Cortex of kidney (tissue), 1 donor: ENCODE measurements at places on chromosomes 3 and 15.

DNA sequence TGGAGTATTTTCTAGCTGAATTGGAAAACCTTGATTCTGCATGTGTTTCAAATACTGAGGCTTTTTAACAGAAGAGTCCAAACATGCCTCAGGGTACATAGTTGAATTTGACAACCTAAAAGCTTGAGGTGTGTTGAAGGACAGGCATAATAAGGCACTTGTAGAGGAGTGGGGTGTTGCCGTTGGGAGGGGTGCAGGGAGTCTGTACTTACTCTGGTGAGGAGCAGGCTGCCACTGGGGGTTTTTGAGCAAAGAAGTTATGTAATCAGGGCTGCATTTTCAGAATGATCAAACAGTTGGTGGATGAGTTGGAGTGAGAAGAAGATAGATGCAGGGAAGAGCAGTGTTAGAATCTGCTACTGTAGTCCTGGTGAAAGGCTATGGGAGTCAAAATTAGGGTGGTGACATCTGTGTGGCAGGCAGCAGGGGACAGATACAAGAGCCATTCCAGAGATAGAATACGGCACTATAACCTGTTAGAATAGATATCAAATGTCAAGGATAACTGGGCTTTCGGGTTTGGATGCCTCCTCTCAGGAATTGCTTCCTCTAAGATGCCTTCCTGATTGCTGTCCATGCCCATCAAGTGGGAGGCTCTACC lies 161.6 kb downstream of the GHSR start:
- DNase-seq, result no peak

- no peak for DNase-seq
Measured at GRCh38 chr3:194084284-194084683, 51.7 kb upstream of the HES1 start.

GRCh38 chr15:76866008-76866407 lies 39.1 kb downstream of the SCAPER start:
- no peak for DNase-seq

GRCh38 chr3:187504435-187504834 lies 136.2 kb downstream of the RTP4 start:
- no peak for DNase-seq

- no peak for DNase-seq
Measured at GRCh38 chr3:159804726-159805410, 183.8 kb upstream of the IL12A start.

- DNase-seq, result no peak
Measured at GRCh38 chr15:80612118-80612823, 82.8 kb upstream of the ABHD17C start.

- DNase-seq, result no peak
Measured at GRCh38 chr15:25971053-25971452, 107.9 kb upstream of the ATP10A start.

DNA sequence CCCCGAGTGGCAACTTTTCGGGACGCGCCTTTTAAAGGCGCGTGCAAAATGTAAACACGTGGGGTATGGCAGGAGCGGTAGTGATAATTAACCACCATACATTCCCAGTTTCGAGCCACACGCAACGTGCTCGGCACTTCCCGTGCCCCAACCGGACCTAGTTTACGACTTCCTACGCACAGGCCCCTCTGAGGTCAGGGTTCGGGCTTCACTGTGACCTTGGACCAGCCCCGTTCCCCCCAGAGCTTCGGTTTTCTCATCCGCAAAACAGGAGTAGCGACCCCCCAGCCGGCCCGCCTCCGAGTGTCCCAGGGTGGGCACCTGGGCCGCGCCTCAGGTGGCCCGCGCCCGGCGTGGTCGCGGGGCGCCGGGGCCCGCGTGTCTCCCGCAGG lies 451 bp downstream of the CHCHD4 start:
- no peak for DNase-seq

DNA sequence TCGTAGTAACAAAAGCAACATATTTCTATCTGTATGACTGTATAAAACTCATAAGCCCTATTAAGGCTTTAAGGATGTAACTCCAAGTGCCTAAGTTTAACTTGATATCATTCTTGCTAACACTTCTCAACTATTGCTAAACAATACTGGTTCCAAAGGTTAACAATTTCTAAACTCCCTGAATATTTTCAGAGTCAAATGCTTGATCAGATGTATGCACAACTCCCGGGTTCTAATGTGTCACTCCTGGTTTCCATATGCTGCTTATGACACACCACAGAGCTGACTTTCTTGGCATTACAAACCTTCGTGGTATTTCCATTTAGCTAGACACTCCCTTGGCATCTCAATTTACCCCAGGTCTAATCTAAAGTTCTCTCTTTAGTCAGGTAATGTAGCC lies 26.3 kb downstream of the DZIP1L start:
- DNase-seq, result no peak

GRCh38 chr3:64440498-64440897 lies 215.2 kb upstream of the PRICKLE2 start:
- DNase-seq, result no peak

- DNase-seq, result no peak
Measured at GRCh38 chr15:80234883-80235282, 17.1 kb downstream of the CTXND1 start.

- DNase-seq, result no peak
Measured at GRCh38 chr3:171384101-171384891, 75.9 kb downstream of the TNIK start.

DNA sequence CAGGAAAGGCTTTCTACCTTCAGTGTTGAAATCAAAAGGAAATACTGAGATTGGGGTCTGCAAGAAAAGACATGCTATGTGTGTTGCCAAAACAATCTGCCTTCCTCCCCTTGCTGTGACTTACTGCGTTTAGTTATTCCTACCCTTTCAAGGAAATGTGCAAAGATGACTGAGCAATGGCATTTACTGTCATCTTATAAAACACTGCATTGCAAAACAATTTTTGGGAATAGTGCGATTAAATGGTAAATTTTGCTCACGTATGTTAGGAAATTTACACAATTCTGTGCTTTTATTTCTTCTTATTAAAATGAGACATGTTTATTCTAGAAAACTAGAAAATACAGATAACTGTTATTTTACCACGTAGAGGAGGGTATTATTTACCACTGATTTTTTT lies 45.8 kb downstream of the PDE8A start:
- no peak for DNase-seq

DNA sequence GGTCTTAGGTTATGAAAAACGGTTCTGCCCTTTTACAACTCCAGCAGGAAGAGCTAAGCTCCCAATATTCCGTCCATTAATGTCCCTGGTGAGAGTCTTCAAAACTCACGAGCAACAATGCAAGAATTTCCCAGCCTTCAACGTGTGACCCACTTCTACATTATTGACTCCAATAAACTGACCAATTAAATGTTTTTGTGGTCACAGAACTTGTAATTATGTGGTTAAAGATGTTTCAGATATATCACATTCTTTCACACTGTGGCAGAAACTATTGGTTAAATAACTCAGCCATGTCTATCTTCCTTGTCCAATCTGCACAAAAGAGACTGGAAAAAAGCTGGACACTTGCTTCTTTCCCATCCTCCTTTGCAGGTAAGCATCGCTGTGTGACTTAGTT lies 286.6 kb upstream of the ADAMTS9 start:
- no peak for DNase-seq

DNA sequence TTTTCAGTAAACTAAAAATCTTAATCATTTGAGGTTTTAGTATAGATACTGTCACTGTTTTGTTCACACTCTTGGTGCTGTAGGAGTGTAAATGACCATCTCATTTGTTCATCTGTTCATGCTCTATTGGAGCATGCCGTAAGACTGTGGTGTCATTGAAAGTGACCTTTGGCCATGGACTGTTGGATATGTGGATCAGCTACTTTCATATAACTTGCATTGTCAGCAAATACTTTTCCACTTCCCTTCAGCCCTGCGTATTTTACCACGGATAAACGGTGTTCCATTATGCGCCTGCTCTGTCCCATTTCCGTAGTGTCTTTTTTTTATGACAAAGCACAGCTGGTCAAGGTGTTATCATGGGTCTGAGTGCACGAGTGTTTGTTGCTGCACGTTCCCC lies 32.6 kb upstream of the SENP5 start:
- DNase-seq, result no peak

DNA sequence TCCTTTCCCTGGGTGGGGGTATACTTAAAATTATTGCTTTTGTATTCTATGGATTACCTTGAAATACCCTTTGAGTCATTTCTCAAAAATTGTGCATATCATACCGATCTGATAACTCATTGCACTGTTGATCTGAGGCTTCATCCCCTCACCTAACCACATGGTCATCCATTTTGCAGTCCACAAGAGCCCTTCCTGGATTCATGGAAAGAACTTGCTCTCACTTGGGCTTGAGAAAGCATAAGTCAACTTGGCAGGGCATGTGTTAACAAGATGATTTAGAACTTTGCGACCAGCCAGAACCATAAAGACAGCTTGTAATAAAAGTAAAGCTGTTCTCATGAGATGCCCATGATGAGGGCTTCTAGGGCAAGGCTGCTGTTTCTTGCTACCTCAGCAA lies 22.2 kb downstream of the MME start:
- DNase-seq, result no peak

- no peak for DNase-seq
Measured at GRCh38 chr15:56094171-56094570, 100.8 kb upstream of the NEDD4 start.

- no peak for DNase-seq
Measured at GRCh38 chr3:76361010-76361409, 575.7 kb upstream of the ZNF717 start.

GRCh38 chr3:5330152-5330810 lies 142.8 kb downstream of the EDEM1 start:
- no peak for DNase-seq

DNA sequence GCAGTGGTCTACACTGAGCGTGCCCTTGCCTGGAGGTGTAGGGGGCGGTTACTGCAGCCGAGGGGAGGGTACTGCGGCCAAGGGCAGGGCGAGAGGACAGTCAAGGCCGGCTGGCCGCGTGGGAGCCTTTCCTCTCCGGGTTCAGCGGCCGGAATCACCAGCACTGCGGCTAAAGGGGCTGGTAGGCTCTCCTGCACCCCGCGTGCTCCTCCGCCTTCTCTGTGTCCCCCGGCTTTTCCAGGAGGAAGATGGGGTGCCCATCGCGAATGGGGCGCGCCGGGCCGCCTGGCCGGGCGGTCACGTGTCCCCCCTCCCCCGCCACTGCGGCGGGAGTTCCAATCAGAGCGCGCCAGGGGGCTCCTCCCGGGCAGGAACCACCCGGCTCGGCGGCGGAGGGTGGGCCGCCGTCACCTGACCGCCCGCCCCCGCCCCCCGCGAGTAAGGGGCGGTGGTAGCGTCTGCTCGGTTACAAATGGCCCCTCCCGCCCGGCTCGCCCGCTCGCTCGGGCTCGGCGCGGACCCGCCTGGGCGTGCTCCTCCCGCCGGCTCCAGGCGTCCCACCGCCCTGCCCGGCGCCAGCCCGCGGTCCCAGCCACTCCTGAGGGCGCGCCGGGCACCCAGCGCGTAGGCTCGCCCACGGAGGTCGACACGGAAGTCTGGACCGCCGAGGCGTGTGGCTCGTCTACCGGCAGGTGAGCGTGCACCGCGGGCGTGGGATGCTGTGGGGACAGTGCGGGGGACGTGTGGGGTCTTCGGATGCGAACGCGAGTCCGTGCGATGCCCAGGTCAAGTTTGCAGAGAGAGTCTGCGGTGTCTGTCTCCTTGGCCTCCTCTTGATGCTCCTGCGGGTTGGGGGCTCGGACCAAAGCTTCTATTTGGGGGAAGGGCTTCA lies 242.6 kb upstream of the TOPAZ1 start:
- DNase-seq, result no peak

GRCh38 chr3:141629976-141630375 lies 108.1 kb upstream of the RNF7 start:
- no peak for DNase-seq
